Glutamatergic neuron (in vitro differentiated cells): ENCODE measurements at places on chromosomes 11 and 22. TPM values are rescaled to one million over a fixed set of nuclear protein-coding genes. Genes with fewer than 3 reads are reported as not detected.

GRCh38 chr11:86749821-86750401, 50.4 kb upstream of the PRSS23 start:
- no peak for DNase-seq
- H3K4me1 ChIP-seq: no peaks in the 10 kb centered on the region
- H3K36me3 ChIP-seq: no peaks in the 10 kb centered on the region
- no peak overlapping the region for H3K4me3 ChIP-seq
- H3K27me3 ChIP-seq: peaks cover 3% of the 10 kb centered on the region
- H3K27ac ChIP-seq: no peak overlapping the region

DNA sequence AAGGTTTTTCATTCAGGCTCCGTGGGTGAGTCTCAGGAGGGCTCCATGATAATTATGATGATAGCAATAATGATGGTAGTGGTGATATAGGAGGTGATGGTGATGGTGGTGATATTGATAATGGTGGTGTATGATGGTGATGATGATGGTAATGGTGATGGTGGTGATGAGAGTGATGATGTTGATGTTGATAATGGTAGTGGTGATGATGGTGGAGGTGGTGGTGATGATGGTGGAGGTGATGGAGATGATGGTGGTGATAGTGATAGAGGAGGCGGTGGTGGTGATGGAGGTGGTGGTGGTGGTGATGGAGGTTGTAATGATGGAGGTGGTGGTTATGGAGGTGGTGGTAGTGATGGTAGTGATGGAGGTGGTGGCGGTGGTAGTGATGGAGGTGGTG, 79.4 kb downstream of the MPPED1 start:
- peaks cover 10% of the 10 kb centered on the region for H3K27me3 ChIP-seq
- H3K36me3 ChIP-seq: no peaks in the 10 kb centered on the region
- DNase-seq: no peak
- H3K4me1 ChIP-seq: no peaks in the 10 kb centered on the region
- H3K4me3 ChIP-seq: no peak overlapping the region

- H3K27me3 ChIP-seq: peaks cover 8% of the 10 kb centered on the region
- no peak overlapping the region for H3K27ac ChIP-seq
- H3K36me3 ChIP-seq: peaks cover 6% of the 10 kb centered on the region
- DNase-seq: peak; percentile 56
Measured at GRCh38 chr11:70471254-70471653, 72.9 kb downstream of the CTTN start.

GRCh38 chr11:34443136-34443535, 4.4 kb downstream of the CAT start:
- H3K27me3 ChIP-seq: peaks cover 3% of the 10 kb centered on the region
- peaks cover 8% of the 10 kb centered on the region for H3K4me1 ChIP-seq
- H3K36me3 ChIP-seq: no peaks in the 10 kb centered on the region
- H3K4me3 ChIP-seq: no peak overlapping the region

GRCh38 chr11:117885777-117886176, 9.3 kb upstream of the FXYD6 start:
- no peak overlapping the region for H3K4me3 ChIP-seq
- peaks cover 4% of the 10 kb centered on the region for H3K36me3 ChIP-seq
- H3K27ac ChIP-seq: no peak overlapping the region

GRCh38 chr11:43576803-43577521, 103.6 kb upstream of the HSD17B12 start:
- DNase-seq: peak; percentile 63
- H3K27me3 ChIP-seq: peaks cover 29% of the 10 kb centered on the region
- H3K27ac ChIP-seq: peak overlapping the region; percentile 99
- H3K4me3 ChIP-seq: peak overlapping the region; percentile 94

GRCh38 chr11:77303328-77303727, 1.8 kb upstream of the GDPD4 start:
- no peak for DNase-seq
- H3K36me3 ChIP-seq: no peaks in the 10 kb centered on the region
- no peak overlapping the region for H3K4me3 ChIP-seq
- H3K27ac ChIP-seq: no peak overlapping the region
- H3K27me3 ChIP-seq: no peaks in the 10 kb centered on the region

DNA sequence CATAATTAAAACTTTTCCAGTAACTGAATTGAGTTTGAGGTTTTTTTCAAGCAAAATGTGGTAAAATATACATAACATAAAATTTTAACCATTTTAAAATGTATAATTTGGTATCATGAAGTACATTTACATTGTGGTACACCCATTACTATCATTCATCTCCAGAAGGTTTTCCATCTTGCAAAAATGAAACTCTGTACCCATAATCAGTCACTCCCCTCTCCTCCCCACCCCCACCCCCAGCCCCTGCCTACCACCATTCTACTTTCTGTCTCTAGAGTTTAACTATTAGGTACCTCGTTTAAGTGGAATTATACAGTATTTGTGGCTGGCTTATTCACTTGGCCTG, 63.7 kb downstream of the MICAL2 start:
- H3K27ac ChIP-seq: no peak overlapping the region
- no peaks in the 10 kb centered on the region for H3K36me3 ChIP-seq
- H3K4me1 ChIP-seq: peaks cover 6% of the 10 kb centered on the region
- no peak for DNase-seq

- peaks cover 1% of the 10 kb centered on the region for H3K4me1 ChIP-seq
- no peaks in the 10 kb centered on the region for H3K27me3 ChIP-seq
- no peak for DNase-seq
- H3K4me3 ChIP-seq: no peak overlapping the region
Measured at GRCh38 chr22:41695211-41695610, 4.1 kb upstream of the MEI1 start.

DNA sequence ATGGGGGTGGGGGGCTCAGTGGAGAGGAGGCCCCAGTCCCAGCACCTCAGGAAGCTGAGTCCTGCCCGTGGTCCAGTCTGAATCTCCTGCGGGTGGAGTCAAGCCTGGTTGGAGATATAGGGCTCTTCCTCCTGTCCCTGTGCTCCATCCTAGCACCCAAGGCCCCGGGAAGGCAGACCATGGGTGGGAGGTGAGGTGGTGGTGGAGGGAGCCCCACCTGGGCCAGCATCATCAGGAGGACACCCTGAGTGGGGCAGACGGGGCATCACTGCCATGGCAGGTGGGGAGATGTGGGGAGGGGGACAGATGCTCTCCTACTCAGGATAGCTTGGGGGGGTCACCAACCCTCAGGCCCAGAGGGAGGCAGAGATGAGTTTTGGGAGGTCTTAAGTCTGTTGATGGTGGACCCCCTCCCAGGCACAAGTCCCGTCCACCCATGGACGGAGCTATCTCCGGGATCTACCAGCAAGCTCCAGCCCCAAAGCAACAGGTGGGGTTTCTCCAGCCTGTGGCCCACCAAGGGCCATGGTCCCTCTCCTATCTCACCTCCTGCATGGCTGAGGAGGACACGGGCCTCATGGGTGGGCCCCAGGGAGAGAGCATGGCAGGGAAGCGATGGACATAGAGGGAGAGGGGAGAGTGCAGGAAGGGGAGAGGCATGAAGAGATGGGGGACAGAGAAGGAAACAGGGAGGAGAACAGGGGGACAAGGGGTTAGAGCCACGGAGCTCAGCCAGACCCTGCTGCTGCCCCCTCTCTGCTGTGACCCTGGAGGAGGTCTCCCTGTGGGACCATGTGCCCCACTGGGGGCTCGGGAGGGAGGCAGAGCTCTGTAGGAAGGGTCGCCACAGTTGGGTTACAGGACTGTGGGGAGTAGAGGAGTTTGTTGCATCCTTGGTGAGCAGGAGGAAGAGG, 1.3 kb downstream of the MRGPRE start:
- peak overlapping the region; percentile 7 for H3K4me3 ChIP-seq
- H3K27me3 ChIP-seq: peaks cover 20% of the 10 kb centered on the region
- no peak for DNase-seq
- peaks cover 22% of the 10 kb centered on the region for H3K4me1 ChIP-seq
- peak overlapping the region; percentile 95 for H3K27ac ChIP-seq

DNA sequence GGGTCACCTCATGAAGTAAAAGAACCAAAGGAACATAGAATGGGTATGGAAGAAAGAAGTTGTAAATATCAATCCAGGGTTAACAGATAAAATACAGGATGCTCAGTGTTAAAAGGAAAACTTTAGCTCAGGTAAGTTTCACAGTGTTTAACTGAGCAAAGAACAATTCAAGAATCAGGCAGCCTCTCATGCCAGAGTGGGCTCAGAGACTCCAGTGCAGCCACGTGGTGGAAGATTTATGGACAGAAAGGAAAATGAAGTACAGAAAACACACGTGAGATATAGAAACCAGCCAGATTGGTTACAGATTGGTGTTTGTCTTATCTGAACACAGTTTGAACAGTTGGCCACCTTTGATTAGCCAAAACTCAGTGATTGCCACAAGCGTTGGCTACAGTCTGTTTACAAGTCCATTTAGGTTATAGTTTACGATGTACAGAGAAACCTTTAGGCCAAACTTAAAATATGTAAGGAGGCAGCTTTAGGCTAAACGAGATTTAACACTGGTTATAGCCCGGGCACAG, 9.1 kb downstream of the AP5B1 start:
- no peak overlapping the region for H3K4me3 ChIP-seq
- H3K27me3 ChIP-seq: peaks cover 3% of the 10 kb centered on the region
- H3K4me1 ChIP-seq: no peaks in the 10 kb centered on the region

- H3K36me3 ChIP-seq: peaks cover 10% of the 10 kb centered on the region
- H3K4me3 ChIP-seq: no peak overlapping the region
- no peaks in the 10 kb centered on the region for H3K4me1 ChIP-seq
Measured at GRCh38 chr11:76491644-76492043, 46.8 kb downstream of the EMSY start.

DNA sequence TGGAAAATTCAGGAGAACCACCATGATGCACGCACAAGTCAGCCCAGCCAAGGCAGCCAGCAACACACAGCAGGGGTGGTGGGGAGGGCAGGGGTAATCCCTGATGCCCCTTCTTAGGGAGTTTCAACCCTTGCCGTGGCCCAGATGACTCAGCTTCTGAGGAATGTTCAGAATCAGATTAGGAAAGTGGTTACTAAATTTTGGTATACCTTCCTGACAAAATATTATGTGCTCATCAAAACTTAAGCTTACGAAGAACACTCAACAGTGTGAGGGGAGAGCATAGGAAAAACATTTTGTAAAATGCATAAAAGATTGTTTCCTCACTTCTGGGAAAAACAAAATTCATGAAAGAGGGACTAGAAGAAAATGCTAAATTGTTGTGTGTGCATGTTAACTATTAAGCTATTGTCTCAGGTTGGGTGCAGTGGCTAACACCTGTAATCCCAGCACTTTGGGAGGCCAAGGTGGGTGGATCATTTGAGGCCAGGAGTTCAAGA, 32.1 kb downstream of the SERPIND1 start:
- peaks cover 5% of the 10 kb centered on the region for H3K27me3 ChIP-seq
- DNase-seq: no peak
- peaks cover 8% of the 10 kb centered on the region for H3K4me1 ChIP-seq

DNA sequence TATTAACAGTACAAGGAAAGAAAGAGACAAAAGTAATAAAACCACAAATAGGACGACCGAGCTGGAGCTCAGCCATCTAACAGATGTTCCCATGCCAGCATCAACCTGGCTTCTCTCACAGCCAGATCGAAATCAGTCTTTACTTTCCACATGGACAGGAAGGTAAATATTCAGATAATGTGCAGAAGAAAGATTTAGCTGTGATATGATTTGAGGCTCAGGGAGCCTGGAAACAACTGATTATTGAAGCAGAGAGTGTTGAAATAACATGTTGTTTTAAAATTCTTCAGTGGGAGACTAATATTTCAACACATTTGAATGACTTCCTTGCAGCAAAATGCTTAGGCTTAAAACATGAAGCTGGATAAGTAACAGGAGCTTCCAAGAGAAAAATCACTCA, 546.8 kb downstream of the ETS1 start:
- H3K4me3 ChIP-seq: no peak overlapping the region
- H3K36me3 ChIP-seq: no peaks in the 10 kb centered on the region
- H3K27ac ChIP-seq: no peak overlapping the region

GRCh38 chr22:19705181-19705934, 8.9 kb upstream of the SEPTIN5 start:
- H3K27me3 ChIP-seq: peaks cover 2% of the 10 kb centered on the region
- H3K4me3 ChIP-seq: no peak overlapping the region
- H3K36me3 ChIP-seq: no peaks in the 10 kb centered on the region
- H3K27ac ChIP-seq: no peak overlapping the region

The A4GALT gene
- total RNA-seq: 61.4 TPM

The DBX1 gene
- 0.29 TPM for total RNA-seq

The ABCG4 gene
- total RNA-seq: 2.4 TPM

The SCGB2A2 gene
- not detected for total RNA-seq

The CHRM1 gene
- not detected for total RNA-seq

The MIOX gene
- total RNA-seq: 4.0 TPM

The TSSK2 gene
- not detected for total RNA-seq
